ENCODE measurements at places on chromosomes 3 and 15.

DNA sequence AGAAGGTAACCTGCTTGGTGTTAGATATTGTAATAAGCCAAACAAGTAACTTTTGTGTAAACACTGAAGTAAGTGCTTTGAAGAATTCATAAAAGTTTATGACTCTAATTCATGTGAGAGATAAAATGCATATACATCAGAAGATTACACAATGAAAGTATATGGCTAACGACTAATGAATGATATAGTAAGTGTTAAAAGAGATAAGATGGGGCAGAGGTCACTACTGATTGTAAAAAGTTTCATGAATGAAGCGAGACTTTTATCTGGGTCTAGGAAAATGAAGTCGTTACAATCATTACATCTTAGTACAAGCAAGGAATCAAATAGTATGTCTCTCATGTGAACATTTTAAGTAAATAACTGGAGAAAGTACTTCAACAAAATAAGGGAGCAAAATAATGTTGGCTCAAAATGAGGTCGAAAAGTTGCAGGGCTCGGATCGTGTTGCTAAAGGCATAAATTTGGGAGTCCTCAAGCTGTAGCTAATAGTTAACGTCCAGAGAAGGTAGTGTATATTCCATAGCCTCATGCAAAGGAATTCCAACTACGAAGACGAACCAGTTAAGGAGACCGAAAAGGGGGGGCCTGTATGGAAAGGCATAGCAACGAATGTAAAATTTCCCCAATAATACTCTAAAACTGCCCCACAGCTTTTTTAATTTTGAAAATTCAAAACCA is 984 bp upstream of the DUT start:
- DNase-seq = no peak

DNA sequence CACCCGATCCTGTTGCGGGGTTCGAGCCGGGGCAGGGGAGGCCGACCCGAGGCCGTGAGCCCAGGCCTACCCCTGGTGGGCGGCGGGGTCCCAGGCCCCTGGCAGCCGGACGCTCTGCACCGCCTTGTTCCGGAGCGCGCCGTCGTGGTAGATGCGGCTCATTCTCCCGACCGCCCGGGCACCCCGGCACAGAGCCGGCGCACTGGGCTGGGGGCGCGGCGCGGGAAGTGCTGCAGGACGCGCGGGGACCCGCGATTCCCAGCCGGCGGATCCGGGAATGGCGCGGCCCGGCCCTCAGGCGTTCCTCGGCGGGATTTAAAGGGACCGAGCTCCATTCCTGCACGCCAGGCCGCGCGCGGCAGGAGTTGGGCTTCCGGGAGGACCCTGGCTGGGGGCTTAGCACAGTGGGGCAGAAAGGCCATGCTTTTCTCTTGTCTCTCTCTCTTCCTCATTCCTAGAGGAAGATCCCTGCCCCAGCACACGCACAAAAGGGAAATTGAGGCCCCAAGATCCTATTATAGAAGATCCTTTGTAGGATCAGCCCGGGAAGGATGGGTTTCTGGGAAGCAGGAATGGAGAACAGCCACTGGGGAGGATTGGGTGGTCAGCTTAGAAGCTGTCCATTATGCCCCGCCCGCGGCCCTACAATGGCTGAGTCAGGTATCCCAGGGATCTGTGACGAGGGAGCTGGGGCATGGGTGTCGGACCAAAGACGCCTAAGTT is at the start of gene ARPIN:
Gene ARPIN (minus strand): TSS at position 279 of the 723 bp plus-strand sequence. CDS start 117 bp downstream, at position 162.
- DNase-seq = no peak

GRCh38 chr3:67073812-67074211 is 75.7 kb downstream of the KBTBD8 start:
- DNase-seq = no peak

DNA sequence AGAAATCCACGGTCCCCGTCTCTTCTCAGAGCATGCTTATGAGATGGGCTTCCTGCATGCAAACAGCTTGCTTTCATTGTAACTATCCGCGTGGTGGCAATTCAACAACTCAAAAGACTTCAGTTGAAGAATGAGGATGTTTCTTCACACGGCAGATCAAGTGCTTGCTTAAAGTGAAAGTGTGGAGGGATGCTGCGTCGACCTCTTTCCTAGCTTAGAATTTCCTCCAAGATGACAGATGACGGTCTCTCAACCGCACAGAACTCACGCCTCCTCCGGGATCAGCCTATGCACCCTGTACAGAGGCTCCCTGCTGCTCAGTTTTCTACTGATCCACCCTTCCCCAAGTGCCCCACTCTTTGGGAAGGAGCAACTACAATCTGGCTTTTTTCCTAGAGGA is 47.8 kb downstream of the PCSK6 start:
- DNase-seq = no peak

DNA sequence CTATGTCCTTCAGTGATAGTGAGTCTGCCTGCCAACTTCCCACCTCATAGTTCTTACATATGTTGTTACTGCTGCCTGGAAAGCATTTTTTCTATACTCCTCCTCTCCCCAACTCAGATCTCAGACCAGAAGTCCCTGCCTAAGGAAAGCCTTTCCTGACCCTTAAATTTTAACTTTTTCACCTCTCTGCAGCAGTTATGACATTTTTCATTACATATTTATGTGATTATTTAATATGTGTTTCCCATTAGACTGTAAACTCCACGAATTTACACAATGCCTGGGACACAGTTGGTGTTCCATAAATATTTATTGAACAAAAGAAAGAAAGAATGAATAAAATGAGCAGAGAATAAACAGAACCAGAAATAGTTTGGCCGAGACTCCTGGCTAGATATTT is 125.5 kb downstream of the MITF start:
- no peak for DNase-seq
